Osteoblast (primary cell): ENCODE measurements at places on chromosomes 1 and 21. TPM values are rescaled to one million over a fixed set of nuclear protein-coding genes. Genes with fewer than 3 reads are reported as not detected.

- no peak overlapping the region for H3K4me3 ChIP-seq
- no peak for DNase-seq
- no peaks in the 10 kb centered on the region for H3K36me3 ChIP-seq
- no peaks in the 10 kb centered on the region for H3K27me3 ChIP-seq
- H3K27ac ChIP-seq, result no peak overlapping the region
Observed at GRCh38 chr1:207112616-207113296, 8.7 kb downstream of the C4BPA start.

GRCh38 chr1:205988585-205988995, 14.6 kb downstream of the RAB7B start:
- H3K4me3 ChIP-seq, result no peak overlapping the region
- peaks cover 19% of the 10 kb centered on the region for H3K4me1 ChIP-seq
- H3K36me3 ChIP-seq, result peaks cover 44% of the 10 kb centered on the region
- DNase-seq, result no peak

DNA sequence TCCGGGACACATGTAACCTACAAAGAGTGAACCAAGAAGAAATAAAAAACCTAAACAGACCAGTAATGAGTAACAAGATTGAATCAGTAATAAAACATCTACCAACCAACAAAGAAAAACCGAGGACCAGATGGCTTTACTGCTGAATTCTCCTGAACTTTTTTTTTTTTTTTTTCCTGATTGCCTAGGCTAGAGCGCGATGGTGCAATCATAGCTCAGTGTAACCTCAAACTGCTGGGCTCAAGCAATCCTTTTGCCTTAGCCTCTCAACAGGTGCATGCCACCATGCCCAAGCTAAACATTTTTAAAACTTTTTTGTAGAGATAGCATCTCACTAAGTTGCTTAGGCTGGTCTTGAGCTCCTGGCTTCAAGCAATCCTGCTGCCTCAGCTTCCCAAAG, 11.2 kb upstream of the FGGY start:
- H3K27ac ChIP-seq, result no peak overlapping the region
- no peaks in the 10 kb centered on the region for H3K36me3 ChIP-seq
- H3K4me1 ChIP-seq, result no peaks in the 10 kb centered on the region

Gene IGFN1
- under 0.01 TPM in 2 replicates for total RNA-seq

DNA sequence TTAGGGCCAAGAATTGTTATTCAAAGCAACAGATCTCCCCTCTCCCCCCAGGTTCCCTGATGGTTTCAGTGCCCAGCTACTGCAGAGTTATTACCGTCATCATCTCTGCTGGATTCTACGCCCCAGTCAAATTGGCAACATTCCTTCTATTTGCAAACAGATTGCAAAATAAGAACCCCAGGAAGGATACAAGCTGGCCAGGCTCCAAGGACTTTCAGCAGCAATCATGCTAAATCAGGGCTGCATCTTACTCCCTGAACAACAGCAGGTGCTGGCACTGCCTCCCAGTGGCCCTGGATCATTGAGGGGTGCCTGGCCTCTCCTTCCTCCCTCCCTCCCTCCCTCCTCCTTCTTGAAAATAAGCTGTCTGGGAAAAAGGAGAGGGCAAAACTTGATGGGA, 521.6 kb upstream of the BEND5 start:
- no peaks in the 10 kb centered on the region for H3K36me3 ChIP-seq
- H3K4me3 ChIP-seq, result no peak overlapping the region
- H3K4me1 ChIP-seq, result no peaks in the 10 kb centered on the region
- no peaks in the 10 kb centered on the region for H3K27me3 ChIP-seq
- DNase-seq, result no peak
- H3K27ac ChIP-seq, result no peak overlapping the region

Gene RBP7
- total RNA-seq, result not detected in 2 replicates

GRCh38 chr1:30522031-30523004, 201.1 kb downstream of the MATN1 start:
- no peaks in the 10 kb centered on the region for H3K27me3 ChIP-seq
- DNase-seq, result no peak
- H3K4me1 ChIP-seq, result peaks cover 30% of the 10 kb centered on the region
- no peak overlapping the region for H3K4me3 ChIP-seq

- no peaks in the 10 kb centered on the region for H3K27me3 ChIP-seq
- H3K4me1 ChIP-seq, result no peaks in the 10 kb centered on the region
- H3K4me3 ChIP-seq, result no peak overlapping the region
- H3K27ac ChIP-seq, result no peak overlapping the region
- no peaks in the 10 kb centered on the region for H3K36me3 ChIP-seq
Observed at GRCh38 chr1:48944811-48945210, 168.1 kb upstream of the BEND5 start.

DNA sequence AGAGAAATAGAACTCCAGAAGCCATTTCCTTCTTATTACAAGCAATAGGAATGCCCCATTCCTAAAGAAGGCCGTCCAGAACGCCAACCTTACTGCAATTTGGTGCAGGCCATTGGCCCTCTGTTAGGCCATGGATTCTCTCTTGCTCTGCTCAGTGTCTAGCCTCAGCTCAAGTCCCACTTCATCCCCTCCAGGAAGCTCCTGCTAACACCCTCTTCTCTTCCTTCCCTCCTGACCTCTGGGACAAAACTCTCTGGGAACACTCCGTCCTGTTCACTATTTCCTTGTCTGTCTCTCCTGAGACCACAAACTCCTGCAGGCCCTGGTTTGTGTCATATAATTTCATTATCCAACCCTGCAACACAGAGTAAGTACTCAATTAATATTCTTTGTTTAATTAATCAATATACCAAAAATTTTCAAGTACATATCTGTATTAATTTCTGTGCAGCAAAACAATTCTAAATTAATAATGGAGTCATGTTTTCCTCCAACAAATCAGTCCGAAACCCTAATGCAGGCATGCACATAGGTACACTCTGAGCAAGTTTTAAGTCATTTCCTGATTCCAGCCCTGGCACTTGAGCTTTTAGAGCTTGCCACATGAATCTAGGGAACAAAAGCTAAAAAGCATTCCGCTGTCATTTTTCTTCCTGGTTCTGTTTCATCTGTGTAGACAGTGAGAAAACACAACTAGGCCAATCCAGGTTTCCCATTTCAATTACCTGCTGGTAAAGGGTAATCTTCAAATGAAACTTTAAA, 245.3 kb downstream of the SETD4 start:
- H3K4me1 ChIP-seq, result no peaks in the 10 kb centered on the region
- DNase-seq, result no peak
- no peaks in the 10 kb centered on the region for H3K36me3 ChIP-seq
- no peaks in the 10 kb centered on the region for H3K27me3 ChIP-seq
- no peak overlapping the region for H3K4me3 ChIP-seq
- no peak overlapping the region for H3K27ac ChIP-seq
